ENCODE measurements at places on chromosomes 5 and 9.

- no peak for DNase-seq
These were observed 624.9 kb upstream of the GRAMD2B start for GRCh38 chr5:125798307-125798706.

- DNase-seq: no peak
These were observed 140.5 kb upstream of the SLC30A5 start for GRCh38 chr5:68953231-68953874.

- DNase-seq: no peak
These were observed 741.0 kb upstream of the RIOK2 start for GRCh38 chr5:97923997-97924396.

- DNase-seq: no peak
These were observed 421.3 kb downstream of the ACTL7B start for GRCh38 chr9:108434502-108434901.

DNA sequence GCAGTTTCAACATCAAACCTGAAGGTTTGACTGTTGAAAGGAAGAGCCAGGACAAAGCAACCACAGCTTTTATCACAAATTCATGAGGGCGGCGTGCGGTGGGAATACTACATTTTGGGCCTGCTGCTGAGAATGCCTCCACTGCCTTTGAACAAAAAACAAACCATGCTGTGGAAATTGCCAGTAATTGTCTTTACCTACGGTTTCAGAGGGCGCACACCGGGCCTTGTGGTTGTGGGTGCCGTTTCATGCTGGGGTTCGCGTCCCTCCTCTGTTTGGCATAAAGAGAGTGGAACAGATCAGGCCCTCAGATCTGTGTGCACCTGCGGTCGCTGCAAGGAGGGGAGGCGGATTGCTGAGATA is 27.6 kb upstream of the TCF7 start:
- no peak for DNase-seq

Data from dorsolateral prefrontal cortex (tissue), 122 donors.